ENCODE measurements at places on chromosomes 7 and 10.

DNA sequence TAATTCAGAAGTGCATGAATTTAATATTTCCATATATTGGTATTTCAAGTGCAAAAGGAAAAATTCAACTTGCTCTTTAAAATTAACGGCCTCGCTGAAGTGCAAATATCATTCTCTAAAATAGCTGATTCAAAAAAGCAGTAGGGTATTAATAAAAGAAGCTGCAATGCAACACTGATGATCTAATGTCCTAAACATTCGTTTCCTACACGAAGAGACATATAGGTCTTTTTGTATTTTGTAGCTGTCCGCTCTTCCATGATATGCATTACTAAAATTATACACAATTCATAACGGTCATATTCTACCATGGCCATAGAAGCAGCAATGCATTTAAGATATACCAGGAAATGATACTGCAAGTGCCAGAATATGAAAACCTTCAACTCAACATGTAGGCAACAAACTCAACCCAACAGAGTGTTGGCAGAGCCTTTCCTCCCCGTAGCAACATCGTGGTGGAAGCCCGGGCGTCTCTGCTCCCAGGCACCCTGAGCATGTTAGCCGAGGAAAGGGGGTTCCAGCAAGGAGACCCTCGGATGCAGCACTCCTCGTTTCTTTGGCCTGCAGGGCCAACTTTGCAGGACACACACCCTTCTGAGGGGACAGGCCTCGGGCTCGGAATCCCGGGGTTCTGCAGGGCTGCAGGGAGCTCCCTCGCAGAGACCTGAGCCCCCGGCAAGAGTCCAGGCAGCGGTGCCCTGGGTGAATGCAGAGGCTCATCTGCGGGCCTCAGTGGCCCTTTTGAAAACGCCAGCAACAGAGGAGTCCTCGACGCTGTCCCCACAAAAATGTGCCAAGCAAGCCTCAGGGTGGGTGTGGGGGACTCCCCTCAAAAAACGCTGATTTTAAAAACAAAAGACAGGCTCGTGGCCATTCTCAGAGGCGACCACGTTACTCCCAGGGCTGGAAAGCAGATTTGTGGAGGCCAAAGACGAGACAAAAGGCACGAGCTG is 1.6 kb downstream of the FAM171A1 start:
- DNase-seq, result no peak

DNA sequence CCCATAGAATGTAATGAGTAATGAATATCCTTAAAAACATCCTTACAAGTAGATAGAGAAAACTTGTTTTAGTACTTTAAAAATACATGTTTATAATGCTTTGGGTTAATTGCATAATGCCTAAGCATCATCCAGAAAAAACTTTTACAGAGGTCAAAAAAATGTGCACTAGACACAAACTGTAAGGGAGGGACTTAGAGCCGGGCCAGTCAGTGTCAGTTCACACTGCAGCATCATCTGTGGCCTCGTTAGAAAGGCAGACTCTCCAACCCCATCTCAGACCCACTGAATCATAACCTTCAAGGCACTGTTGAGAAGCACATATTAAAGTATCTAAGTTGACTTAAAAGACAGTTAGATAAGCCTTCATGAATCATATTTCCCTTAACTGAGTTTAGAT is 230.1 kb upstream of the PRPS1L1 start:
- no peak for DNase-seq

- no peak for DNase-seq
Measured at GRCh38 chr10:51926337-51926736, 226.9 kb upstream of the CSTF2T start.

DNA sequence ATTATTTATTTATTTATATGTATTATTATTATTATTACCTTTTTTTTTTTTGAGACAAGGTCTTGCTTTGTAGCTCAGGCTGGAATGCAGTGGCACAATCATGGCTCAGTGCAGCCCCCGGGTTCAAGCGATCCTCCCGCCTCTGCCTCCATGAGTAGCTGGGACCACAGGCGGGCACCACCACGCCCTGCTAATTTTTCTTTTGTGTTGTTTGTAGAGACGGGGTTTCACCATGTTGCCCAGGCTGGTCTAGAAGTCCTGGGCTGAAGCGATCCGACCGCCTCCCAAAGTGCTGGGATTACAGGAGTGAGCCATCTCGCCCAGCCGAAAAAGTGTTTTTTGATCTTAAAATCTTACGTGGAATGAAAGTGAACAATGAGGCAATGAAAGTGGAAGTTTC is 79.4 kb upstream of the C1GALT1 start:
- DNase-seq, result no peak

DNA sequence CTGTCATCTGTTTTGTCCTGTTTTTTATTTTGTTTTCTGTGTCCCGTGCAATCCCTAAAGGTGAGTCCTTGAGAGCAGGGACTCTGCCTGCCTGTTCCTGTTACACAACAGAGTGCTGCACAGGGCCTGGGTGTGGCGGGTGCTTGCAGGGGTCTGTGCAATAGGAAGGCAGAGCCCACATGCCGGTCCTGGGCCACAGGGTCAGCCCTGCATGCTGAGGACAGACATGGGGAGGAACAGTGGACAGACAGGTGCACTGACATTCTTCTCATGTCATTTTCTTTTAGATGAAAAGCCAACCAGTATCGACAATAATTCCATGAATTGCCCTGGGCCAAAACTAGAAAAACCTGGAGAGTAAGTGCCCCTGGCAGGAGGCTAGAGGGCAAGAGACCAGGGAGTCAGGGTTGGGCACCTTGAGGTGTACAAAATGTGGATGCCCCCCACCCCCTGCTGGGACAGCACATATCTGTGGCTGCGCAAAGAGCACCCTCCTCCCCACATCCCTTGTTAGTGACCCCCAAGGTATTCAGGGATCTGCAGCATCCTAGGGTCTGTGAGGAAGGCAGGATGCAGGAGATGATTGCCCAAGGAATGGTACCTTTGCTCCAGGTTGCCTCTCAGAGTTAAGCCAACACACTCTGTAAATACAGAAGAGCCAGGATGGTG is 19.9 kb downstream of the ANTXRL start:
- DNase-seq, result no peak

DNA sequence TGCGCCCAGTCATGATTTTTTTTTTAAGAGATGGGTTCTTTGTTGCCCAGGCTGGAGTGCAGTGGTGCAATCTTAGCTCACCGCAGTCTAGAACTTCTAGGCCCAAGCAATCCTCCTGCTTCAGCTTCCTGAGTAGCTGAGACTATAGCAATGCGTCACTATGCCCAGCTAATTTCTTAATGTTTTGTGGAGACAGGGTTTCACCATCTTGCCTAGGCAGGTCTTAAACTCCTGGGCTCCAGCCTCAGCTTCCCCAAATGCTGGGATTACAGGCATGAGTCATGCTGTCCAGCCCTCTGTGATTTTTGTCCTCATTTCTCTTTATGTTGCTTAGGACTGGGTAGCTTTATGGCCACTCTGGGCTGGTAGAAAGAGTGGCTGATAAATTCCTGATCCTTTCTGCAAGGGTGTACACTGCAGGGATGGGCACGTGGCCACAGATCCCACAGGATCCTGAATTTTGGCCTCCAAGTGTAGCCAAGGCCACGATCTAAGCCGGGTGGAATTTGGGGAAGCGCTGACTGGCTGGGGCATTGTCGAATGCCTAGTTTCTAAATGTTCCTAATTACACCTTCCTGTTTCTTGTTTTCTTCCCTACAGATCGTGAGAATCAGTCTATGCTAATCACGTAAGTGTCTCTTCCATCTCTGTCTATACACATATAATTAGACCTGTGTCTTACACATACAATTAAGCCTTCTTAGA is 24.1 kb upstream of the MYH16 start:
- no peak for DNase-seq

DNA sequence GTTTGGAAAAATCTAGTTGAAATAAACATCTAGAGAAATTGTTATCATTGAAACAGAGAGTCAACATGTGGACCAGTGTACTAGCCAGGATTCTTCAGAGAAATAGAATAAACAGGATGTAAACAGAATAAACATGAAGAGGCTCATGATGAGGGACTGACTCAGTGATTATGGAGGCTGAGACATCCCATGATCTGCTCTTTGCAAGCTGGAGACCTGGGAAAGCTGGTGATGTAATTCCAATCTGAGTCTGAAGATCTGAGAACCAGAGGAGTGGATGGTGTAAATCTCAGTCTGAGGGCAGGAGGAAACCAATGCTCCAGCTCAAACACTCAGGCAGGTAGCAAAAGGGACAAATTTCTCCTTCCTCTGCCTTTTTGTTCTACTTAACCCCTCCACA is 62.9 kb upstream of the FAM180A start:
- no peak for DNase-seq

GRCh38 chr7:5451391-5451790 is 27.8 kb upstream of the TNRC18 start:
- DNase-seq, result no peak

GRCh38 chr7:65983965-65984658 is 2.1 kb upstream of the GUSB start:
- DNase-seq, result no peak

DNA sequence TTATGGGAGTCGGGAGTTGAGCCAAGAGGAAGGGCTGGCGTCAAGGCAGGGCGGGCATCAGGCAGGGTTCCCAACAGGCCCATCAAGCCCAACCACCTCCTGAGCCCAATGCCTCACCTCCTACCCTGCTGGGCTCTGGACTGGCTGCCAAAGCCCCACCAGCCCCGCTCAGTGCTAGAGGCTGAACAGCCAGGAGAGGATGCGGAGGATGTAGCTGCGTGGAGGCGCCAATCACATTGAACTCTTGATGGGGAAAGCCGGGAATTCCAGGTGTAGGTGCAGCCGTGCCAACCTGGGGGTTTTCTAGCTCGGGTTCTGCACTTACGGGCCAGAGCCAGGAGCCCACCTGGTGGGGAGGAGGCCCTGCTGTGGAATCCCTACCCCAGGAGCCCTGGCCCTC is 12.9 kb downstream of the ATP5MF start:
- no peak for DNase-seq

DNA sequence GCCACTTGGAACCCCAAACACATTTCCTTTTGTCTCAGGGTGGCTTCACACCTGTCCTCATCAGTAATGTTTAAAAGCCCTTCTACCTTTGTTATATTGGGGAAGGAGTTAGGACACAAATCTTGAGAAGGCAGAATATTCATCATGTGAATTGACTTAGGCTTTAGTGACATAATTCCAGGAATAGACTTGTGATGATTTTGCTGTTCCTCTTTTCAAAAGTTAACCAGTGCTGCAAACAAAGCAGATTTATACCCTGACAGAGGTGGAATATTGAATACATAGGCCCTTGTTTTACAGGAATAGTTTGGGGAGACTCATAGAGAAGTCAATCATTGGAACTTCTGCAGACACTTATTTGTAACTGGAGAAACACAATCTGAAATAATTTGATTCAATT is 27.0 kb downstream of the ZNF786 start:
- no peak for DNase-seq

DNA sequence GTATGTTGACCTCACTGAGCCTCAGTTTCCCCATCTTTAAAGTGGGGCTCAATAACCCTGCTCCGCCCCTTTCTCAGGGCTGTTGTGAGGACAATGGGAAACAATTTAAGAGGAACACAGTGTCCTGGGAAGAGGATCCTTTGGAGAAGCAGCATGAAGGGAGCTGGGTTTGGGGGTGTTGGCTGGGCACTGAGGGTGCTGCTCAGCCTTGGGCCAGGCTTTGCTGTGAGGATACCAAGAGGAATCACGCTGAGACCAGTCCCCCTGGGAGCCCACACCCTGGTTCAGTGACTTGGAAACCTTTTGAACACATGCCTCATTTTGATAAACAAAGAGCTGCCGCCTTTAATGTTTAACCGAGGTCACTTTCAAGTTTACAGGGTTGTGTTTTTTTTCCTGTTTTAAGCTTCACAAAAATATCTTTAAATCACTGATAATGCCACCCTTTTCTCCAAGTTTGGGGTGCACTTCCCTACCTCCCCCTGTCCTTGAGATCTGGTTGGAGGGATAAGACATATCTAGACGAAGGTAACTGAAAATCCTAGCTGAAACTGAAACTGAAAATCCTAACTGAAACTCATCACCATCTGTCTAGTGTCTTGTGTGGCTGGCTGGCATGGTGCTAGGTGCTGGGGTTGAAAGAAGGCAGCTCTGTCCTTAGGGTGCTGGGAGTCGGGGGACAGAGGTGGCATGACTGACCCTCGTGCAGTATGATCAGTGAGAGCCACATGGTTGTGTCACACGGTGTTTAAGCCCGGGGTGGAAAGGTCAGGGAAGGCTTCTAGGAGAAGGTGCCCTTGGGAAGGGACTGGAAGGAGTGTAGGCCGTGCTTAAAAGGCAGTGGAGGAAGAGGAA is 27.7 kb downstream of the ZNF775 start:
- no peak for DNase-seq

DNA sequence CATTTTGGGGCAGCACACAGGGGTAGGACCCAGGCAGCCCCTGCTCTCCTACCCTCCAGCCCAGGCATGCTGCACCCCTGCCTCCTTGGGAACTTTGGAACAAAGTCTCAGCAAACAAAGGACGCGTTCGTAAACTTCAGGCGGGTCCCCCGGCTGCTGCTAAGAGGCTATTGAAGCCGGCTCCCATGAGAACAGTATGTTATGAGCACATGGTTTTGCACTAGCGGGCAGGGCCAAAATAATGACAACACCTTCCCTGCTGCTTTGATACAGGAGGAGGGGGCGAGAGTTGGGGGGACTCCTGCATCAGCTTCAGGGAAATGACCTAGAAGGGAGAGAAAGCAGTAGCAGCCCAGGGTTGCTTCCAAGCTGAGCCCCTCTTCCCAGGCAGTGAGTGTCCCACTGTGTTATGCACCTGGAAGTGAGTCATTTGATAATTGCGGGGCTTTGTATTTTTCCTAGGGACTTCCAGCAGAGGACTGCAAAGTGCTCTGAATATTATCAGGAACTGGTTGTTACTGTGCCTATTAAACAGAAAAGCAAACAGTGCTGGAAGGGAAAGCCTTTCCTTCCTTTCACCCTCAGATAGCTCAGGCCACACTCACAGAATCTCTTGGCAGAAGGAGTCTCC is 6.9 kb downstream of the ITPRIP start:
- no peak for DNase-seq

GRCh38 chr10:71132321-71132810 is 80.0 kb upstream of the UNC5B start:
- DNase-seq, result no peak

- DNase-seq, result no peak
Measured at GRCh38 chr7:109898-110556, 82.3 kb upstream of the FAM20C start.

DNA sequence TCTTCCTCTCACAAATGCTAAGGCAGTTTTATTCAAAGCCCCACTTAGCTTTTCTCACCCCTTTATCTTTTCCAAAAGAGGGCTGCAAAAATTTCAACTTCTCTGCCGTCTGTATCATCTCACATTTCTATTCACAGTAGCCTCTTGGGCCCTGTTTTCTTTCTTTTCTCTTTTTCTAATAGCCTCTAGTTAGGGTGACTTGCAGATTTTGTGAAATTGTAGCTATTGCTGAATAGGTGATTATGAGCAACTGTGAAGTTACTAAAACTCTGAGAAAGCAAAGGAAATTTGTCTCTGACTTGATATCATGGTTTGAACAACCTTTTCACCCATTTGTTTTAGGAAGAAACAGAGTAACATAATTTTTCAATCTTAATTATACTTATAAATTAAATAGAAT is 29.2 kb downstream of the EXOC4 start:
- no peak for DNase-seq

- DNase-seq, result no peak
Measured at GRCh38 chr7:147523056-147523455, 1067.5 kb upstream of the C7orf33 start.

GRCh38 chr7:22610951-22611757 is 111.2 kb upstream of the STEAP1B start:
- no peak for DNase-seq
